ENCODE measurements at places on chromosomes 6 and 20. TPM values are rescaled to one million over a fixed set of nuclear protein-coding genes. Genes with fewer than 3 reads are reported as not detected.

TDRD6 gene
- under 0.01 TPM for total RNA-seq

OGFRL1 gene
- 96.0 TPM for total RNA-seq

ZNF334 gene
- 1.7 TPM for total RNA-seq

TMEM217 gene
- total RNA-seq: 13.0 TPM

LPA gene
- not detected for total RNA-seq

ZBTB46 gene
- 5.4 TPM for total RNA-seq

ZNF341 gene
- 0.52 TPM for total RNA-seq

SLC17A9 gene
- 0.65 TPM for total RNA-seq

SLC2A10 gene
- 8.0 TPM for total RNA-seq

MANEA gene
- 16.3 TPM for total RNA-seq

ANGPT4 gene
- total RNA-seq: not detected

TREML1 gene
- total RNA-seq: not detected

ECT2L gene
- 0.10 TPM for total RNA-seq

MRAP2 gene
- 1.7 TPM for total RNA-seq

TGM3 gene
- total RNA-seq: not detected

ALDH5A1 gene
- 3.8 TPM for total RNA-seq

OXT gene
- not detected for total RNA-seq

POU5F1 gene
- total RNA-seq: 11.3 TPM

CST4 gene
- total RNA-seq: not detected

CTSA gene
- 20.7 TPM for total RNA-seq

RNASET2 gene
- total RNA-seq: 307 TPM

CGA gene
- total RNA-seq: not detected

BIRC7 gene
- not detected for total RNA-seq

CST1 gene
- not detected for total RNA-seq

NSFL1C gene
- 50.1 TPM for total RNA-seq

HUS1B gene
- total RNA-seq: not detected

RPRD1B gene
- 10.1 TPM for total RNA-seq

BMP5 gene
- not detected for total RNA-seq

RGL2 gene
- 34.5 TPM for total RNA-seq

CLDN20 gene
- not detected for total RNA-seq

SGK1 gene
- 560 TPM for total RNA-seq

IPCEF1 gene
- 1.7 TPM for total RNA-seq

RNGTT gene
- total RNA-seq: 25.2 TPM

DLL1 gene
- total RNA-seq: 2.1 TPM

LY6G6F gene
- total RNA-seq: not detected

HLA-DMB gene
- total RNA-seq: 2.1 TPM

CLVS2 gene
- not detected for total RNA-seq

MDFI gene
- 3.4 TPM for total RNA-seq

GGTLC1 gene
- total RNA-seq: not detected

PERP gene
- total RNA-seq: 49.8 TPM

COX4I2 gene
- not detected for total RNA-seq

OR2H2 gene
- not detected for total RNA-seq

MKKS gene
- total RNA-seq: 7.6 TPM

FABP7 gene
- total RNA-seq: not detected

Measured in renal cortical epithelial cell (primary cell).